ENCODE measurements at places on chromosomes 13 and 19.

- DNase-seq, result no peak
These were observed 7.7 kb upstream of the KASH5 start for GRCh38 chr19:49380391-49380790.

DNA sequence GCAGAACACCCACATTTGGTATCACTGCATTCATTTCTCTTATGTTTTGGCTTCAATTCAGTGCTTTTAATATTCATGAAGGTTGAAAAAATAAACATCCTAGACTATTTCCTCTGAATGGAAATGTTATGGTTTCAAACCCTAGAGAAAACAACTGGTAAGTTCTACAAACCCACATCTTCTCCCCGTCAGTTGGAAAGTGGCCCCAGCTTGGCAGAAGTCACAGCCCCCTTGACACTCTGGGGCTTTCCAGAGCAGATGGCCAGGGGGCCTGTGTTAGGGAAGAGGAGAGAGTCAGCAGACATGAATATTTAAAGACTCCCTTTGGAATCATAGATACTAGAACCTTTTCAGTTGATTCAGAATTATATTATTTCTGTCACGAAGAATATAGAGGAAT lies 123.9 kb downstream of the SHISA2 start:
- no peak for DNase-seq

DNA sequence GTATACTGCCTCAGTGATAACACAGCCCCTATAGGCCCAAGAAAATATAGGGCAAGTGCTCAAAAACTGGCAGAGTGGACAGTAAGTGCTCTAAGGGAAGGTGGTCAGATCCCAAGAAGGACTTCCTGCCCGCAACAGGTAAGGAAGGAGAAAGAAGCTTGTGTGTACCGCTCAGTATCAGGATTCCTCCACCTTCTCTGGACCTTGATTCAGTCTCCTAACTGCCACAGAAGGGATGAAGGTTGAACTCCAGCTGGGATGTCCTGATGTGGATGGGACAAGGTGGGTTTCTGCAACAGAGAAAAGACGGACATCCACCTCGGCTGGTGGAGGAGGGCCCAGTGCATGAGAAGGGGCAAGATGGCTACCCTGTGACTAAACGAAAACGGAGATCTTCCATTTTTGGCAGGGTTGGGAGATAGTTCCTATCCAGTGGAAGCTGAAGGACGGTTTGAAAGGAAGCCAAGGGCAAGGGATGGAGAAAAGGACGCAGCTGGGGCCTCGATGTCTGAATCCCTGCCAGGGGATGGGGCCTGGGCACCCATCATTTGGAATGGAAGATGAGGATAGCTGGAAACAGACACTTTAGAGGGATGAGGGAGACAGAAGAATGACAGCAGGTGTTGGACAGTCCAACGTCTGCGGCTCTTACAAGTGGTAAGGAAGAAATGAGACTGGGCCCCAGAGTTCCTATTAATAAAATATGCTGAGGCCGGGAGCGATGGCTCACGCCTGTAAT lies 1.3 kb upstream of the ATF5 start:
- DNase-seq, result no peak

- no peak for DNase-seq
These were observed 4.9 kb downstream of the RCBTB2 start for GRCh38 chr13:48527955-48528354.

GRCh38 chr19:30880151-30880550 lies 469.1 kb downstream of the TSHZ3 start:
- no peak for DNase-seq

DNA sequence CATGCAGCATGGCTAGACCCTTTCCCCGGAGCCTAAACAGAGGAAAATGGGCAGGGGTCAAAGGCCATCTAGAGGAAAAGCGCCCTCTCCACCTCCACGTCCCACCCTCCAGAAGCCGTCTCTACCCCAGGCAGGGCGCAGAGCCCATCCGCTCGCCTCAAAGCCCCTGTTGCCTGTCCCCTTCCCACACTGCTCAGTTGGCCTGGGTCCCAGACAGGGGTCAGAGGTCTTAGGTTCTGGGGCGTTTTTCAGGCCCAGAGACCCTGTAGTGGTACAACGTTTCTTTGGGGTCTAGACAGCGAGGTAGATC lies 285 bp downstream of the TMEM143 start:
- peak; percentile 13 for DNase-seq

DNA sequence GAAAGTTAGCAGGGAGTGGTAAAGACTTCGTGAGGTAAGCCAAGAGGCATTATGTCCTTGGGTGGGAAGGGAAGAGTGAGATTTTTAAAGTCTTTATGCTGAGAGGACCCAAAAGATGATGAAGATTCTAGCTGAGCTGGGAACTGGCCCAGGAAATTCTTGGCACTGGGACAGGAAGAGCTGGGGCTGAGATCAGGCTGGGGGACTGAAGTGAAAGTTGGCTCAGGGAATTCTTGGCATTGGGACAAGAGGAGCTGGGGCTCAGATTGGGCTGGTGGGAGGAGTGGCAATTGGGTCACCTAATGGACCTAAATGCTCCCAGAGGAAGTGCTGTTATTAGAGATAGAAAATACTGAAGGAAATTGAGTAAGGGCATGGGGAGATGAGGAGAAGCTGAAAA lies 8.8 kb downstream of the SCEL start:
- no peak for DNase-seq

All from stimulated activated CD8-positive, alpha-beta memory T cell treated with anti-CD3 and anti-CD28 coated beads, Interleukin-4, amount 100 ng/mL, for 1 hour (primary cell).